ENCODE measurements at places on chromosomes 12 and 14.

GRCh38 chr12:122651520-122652224, 51.5 kb downstream of the HCAR2 start:
- DNase-seq, result no peak

GRCh38 chr14:62908506-62908905, 136.8 kb downstream of the KCNH5 start:
- no peak for DNase-seq

DNA sequence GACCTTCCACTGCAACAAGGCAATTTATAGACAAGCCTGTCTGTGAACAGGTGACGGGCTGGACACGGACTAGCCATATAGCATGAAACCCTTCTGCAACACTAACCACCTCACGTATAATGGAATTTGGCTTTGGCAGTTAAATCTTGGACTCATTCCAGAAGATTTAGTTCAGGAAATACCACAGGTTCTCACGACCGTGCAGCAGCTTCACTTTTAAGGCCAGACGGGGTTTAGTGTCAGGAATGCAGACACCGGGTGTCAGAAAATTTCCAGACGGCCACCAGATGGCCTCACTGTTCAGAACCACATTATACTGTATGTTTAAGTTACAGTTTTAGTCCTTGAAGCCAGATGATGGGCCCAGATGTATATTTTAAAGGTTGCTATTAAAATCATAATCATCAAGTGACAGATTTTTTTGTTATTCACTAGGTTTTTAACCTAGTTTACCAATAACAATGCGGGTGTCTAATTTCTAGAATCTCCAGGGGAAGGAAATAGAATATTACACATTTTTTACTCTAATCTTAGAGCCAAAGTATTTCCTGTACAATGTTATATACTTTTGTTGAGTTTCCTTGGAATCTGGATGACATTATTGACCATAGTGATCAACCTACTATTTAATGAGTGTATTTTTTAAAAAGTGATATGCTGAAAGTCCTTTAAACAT, 90.5 kb upstream of the TMPO start:
- peak; percentile 56 for DNase-seq

DNA sequence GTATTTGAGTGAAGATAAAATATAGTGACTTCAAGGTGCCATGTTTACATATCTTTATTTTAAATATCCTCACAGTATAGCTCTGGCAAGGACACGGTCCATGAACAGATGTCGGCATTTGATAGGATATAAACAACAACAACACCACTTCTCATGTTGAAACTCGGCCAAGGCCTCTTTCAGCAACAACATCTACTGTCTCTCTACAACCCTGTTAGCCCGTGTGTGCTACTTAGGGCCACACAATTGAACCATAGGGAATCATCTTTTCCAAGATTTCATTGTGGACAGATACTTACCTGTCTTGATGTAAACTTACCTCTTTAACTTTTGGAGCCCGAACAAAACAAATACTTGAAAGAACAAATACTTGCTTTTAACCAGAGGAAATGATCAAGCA, 168.7 kb upstream of the SSTR1 start:
- no peak for DNase-seq

GRCh38 chr14:33449268-33449667, 501.6 kb downstream of the EGLN3 start:
- no peak for DNase-seq
